Cortex of kidney (tissue), 1 donor: ENCODE measurements at places on chromosomes 4 and X.

DNA sequence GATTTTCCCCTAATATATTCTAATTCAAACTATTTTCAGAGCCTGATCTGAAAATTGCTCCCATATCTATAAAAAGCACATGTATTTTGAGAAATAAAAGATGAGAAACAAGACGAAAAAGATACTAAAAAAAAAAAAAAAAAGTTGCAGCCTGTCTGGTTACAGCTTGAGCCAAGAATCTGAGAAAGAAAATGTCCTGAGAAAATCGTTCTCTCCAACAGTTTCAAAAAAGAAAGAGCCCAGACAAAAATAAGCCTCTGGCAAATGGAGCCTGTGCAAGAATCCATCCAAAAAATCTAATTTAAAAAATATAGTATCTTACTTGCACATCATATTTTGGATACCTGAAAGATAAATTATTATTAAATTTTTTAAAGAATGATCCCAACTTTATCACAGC, 163.0 kb upstream of the TBL1X start:
- no peak for DNase-seq

- no peak for DNase-seq
Observed at GRCh38 chr4:22941688-22942375, 249.1 kb downstream of the GBA3 start.

DNA sequence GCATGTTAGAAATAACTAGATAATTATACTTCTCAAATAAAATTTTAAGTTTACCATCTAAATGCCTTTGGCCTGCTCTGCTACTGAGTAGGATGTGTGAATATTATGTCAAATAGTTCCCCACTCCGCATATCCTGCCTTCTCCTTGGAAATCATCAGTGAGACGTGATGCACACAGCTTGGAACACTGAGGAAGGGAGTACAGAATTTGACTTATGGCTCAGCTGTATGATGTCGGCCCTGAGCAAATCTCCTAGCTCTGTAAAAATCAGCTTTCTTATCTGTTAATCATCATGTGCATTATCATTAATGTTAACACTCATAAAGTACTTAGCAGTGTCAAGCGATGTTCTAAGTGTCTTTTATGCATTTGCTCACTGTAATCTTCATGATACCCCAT, 241.0 kb upstream of the ANKRD50 start:
- DNase-seq, result no peak

DNA sequence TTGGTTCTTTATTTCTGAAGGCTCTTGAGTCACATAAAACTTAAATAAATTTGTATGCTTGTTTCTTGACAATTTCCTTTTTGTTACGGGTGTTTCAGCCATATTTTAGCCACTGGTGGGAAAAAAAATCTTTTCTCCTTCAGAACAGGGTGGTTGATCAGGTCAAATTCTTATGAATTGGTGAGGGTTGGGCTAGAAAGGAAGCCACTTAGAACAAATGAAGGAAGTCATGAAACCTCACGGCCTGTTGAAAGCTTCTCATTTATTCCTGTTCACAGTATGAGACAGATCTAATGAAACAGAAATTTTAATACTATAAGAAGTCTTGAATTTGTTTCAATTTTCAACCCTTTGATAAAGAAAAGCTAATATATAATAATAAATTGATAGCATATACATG, 12.1 kb upstream of the PDLIM5 start:
- DNase-seq, result no peak

GRCh38 chr4:180794333-180794732, 1448.9 kb upstream of the TENM3 start:
- DNase-seq, result no peak

DNA sequence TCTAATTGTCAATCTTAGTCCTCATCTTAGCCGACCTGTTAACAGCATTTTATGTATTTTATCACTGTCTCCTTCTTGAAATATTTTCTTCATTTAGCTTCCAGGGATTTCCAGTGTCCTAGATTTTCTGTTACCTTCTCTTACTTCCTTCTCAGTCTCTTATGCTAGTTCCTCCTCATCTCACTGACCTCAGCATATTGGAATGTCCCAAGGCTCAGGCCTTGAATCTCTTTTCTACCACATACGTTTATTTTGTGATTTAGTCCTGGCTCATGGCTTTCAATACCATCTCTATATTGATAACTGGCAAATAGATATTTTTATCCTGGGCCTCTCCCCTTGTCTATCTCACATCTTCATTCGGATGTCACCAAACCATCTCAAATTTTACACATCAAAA, 61.1 kb downstream of the IQCM start:
- DNase-seq, result no peak

- no peak for DNase-seq
Observed at GRCh38 chr4:172750910-172751309, 417.7 kb upstream of the GALNT7 start.

GRCh38 chrX:150627957-150628356, 59.5 kb downstream of the MTM1 start:
- DNase-seq, result no peak

DNA sequence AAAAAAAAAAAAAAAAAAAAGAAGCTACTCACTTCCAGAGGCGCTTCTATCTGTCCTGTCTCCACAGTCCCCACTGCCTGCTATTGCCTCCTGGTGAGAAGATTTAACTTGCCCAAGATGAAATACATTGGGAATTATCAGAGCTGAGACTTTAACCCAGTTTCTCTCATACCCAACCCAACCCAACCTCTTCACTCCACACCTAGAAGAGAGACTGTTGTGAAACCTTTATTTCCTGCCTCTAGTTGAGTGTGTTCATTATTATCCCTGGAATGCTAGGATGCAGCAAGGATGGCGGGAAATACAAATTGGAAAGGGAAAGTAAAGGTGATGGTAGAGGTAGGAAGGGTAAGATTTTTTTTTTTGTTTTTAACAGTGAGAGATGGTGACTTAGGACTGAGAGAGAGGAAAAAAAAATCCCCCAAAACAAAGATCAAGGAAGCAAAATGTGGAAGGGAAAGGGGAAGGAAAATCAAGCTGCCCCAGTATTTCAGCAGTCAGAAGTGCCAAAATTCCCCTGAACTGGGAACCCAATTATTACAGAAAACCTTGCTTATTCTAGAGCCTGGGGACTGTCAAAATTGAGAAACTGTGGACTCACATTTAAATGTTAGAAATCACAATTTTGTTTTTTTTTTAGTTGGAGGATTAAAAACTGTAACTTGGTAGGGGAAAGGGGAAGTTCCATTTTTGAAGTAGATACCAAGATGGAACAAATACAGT, 253.0 kb downstream of the PTTG2 start:
- DNase-seq, result no peak

- no peak for DNase-seq
Observed at GRCh38 chrX:47384502-47384901, 14.1 kb downstream of the ZNF157 start.

- DNase-seq, result no peak
Observed at GRCh38 chr4:145852256-145852839, 86.3 kb downstream of the ZNF827 start.

DNA sequence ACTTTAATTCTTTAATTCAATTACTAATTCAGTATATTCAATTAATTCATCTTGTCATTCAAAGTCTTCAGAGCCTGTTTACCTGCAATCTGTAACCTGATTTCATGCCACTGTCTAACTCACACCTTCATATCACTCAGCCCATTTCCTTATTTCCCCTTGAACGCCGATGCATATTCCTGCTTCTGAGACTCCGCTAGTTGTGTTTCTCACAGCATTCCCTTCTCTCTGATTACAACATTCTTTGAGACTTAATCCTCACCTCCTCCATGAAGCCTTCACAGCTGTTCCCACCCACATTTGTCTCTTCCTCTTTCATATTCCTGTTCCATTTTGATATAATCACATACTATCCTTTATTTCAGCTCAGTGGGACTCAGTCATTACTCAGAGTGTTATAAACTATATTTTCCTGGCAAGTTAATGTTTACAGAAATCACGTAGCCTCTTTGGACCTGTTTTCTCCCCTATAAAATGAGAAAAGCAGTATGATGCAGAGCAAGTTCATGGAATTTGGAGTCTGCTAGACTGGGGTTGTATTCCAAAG, 69.0 kb downstream of the MAP9 start:
- DNase-seq, result no peak

DNA sequence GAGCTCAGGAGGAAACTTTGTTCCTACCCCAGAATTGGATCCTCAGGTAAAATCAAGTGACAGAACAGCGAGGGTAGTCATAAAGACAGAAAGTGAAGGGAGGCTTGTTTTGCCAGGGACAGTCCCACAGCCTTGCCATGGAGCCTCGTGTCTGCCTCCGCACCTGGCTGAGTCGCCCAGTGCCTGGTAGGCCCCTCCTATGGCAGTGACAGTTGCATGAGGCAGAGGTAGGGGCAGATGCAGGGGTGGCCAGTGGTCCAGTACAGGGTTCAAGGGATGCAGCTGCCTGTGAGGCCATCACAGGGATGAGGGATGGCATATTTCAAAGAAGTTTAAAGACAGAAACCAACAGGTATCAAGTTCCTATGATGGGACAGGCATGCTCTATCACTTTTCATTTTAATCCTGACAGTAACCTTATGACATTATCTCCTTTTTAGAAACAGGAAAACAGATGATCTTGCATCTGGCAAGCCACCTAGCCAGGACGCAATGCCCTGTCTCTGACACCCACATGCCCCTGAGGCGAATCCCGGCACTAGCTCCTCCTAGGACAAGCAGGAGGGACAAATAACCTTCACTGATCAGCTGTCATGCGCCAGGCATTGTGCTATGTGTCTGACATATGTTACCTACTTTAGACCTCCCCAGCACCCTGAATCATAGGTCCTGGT, 127.4 kb upstream of the ENPP6 start:
- no peak for DNase-seq

GRCh38 chr4:2384245-2384644, 34.2 kb downstream of the ZFYVE28 start:
- no peak for DNase-seq

- DNase-seq, result no peak
Observed at GRCh38 chrX:119477812-119478232, 9.6 kb downstream of the SLC25A5 start.

- no peak for DNase-seq
Observed at GRCh38 chrX:43551590-43551989, 104.5 kb upstream of the MAOA start.

DNA sequence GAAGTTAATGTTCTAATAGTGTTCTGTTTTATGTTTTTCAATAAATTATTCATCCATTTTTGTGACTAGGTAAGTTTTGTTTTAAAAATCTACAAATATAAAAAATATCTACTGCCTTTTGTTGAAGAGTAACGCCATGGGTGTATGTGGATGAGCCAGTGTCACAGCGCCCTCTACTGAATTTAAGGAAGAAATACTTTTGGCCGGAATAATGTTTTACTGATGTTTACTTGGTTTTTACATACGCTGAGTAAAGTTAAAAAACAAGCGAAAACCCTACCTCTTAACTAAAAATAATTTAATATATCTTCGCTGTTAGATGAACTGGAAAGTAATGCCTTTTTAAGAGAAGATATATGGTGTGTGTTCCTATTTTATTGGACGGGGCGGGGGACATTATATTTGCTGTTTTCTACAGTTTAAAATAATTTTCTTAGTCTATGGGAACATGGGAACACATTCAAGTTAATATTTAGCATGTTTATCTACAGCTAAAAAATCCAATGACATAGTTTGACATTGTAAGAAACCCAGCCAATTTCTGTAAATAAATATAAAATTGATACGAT, 86.1 kb downstream of the CPE start:
- no peak for DNase-seq

GRCh38 chr4:108821351-108821930, 58.6 kb upstream of the ETNPPL start:
- DNase-seq, result no peak

GRCh38 chrX:39559229-39559628, 538.5 kb downstream of the BCOR start:
- DNase-seq, result no peak

DNA sequence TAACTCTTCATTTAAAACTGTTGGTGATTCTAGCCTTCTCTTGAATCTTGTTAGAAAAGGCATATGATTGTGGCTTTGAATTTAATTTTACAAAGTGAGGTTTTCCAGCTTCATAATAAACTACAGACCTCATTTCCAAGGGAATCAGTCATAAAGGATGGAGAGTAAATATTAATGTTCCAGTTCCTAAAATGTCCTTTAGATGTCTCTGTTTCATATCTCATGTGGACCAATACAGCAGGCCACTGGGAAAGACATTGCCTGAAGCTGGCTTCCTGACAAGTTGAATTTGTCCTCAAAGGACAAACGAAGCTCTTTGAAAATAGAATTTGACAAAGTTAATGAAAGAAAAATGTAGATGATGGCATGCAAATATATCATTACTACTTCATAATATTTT, 125.4 kb downstream of the ZNF330 start:
- DNase-seq, result no peak
